ENCODE measurements at places on chromosomes 4 and X. TPM values are rescaled to one million over a fixed set of nuclear protein-coding genes. Genes with fewer than 3 reads are reported as not detected.

Gene PCYT1B
- total RNA-seq: not detected

Gene DOCK11
- 5.5 TPM for total RNA-seq

Gene POU3F4
- not detected for total RNA-seq

Gene MAGEE1
- total RNA-seq: 0.46 TPM

Gene SHROOM2
- 1.7 TPM for total RNA-seq

Gene RGN
- not detected for total RNA-seq

Gene KCNE5
- not detected for total RNA-seq

Gene BLTP1
- total RNA-seq: 8.3 TPM

Gene SOD3
- total RNA-seq: 112 TPM

Gene ASMT
- not detected for total RNA-seq

Gene NPY2R
- total RNA-seq: not detected

Gene P2RY4
- not detected for total RNA-seq

Gene VGLL1
- total RNA-seq: not detected

Gene EDA2R
- 6.5 TPM for total RNA-seq

Gene NDP
- not detected for total RNA-seq

Gene CXCL8
- total RNA-seq: 7.8 TPM

Gene USP9X
- total RNA-seq: 8.9 TPM

Gene PAGE2B
- total RNA-seq: not detected

Gene FAM47E
- total RNA-seq: not detected

Gene SLC9B1
- total RNA-seq: not detected

Gene ASB9
- total RNA-seq: 29.8 TPM

Gene ANXA3
- 64.7 TPM for total RNA-seq

Gene CWH43
- total RNA-seq: not detected

Gene CXXC4
- total RNA-seq: 2.1 TPM

Gene HTN1
- total RNA-seq: not detected

Gene SLC25A5
- 59.0 TPM for total RNA-seq

Gene STOX2
- total RNA-seq: 12.2 TPM

Gene TMPRSS11A
- not detected for total RNA-seq

Gene LUZP4
- not detected for total RNA-seq

Gene ARHGAP36
- total RNA-seq: not detected

Gene XIAP
- 11.0 TPM for total RNA-seq

Gene VCX
- total RNA-seq: not detected

Gene FAM53A
- total RNA-seq: 5.2 TPM

Gene GLUD2
- 1.8 TPM for total RNA-seq

Gene BRS3
- not detected for total RNA-seq

Gene HTT-AS
- total RNA-seq: not detected

Gene MAGEC3
- not detected for total RNA-seq

Gene SLC7A11
- 50.0 TPM for total RNA-seq

Gene PLAC1
- total RNA-seq: not detected

Gene ZFP42
- not detected for total RNA-seq
